ENCODE measurements at places on chromosomes 2 and 18.

- no peak for DNase-seq
These were observed 46.8 kb upstream of the TRIM43B start for GRCh38 chr2:95531254-95531771.

DNA sequence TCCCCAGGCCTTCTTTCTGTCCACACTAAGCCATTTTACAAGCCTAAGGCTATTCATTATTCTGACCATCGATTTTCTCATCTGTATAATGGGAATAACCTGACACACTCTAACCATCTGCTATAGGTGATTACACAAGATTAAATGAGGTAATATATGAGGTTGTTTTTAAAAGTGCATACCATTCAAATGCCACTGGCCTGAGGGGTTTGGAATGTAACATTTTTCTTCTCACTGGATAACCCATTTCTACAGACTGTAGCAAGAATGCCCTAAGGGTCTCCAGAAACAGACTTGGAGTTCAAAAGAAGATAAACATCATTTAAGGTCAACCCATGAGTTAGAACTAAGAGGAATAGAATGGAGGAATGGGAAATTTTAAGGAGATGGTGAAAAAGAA lies 111.7 kb upstream of the SETBP1 start:
- no peak for DNase-seq

DNA sequence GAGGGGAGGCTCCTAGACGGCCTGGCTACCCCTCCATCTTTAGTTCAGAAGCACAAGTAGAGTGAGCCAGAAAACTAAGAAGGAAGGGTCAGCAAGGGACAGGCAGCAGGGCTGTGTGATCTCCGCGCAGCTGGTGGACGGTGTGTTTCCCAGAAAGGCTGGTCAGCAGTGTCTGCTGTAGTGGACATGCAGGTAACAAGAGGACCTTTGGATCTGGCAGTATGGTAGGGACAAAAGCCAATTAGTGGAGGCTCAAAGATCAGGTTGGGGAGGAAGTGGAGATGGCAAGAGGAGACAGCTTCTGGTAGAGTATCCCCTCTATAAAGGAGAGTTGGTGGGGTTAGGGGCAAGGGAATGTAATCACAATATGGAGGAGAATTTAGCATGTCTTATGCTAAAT lies 95.1 kb downstream of the NCK2 start:
- DNase-seq, result no peak

DNA sequence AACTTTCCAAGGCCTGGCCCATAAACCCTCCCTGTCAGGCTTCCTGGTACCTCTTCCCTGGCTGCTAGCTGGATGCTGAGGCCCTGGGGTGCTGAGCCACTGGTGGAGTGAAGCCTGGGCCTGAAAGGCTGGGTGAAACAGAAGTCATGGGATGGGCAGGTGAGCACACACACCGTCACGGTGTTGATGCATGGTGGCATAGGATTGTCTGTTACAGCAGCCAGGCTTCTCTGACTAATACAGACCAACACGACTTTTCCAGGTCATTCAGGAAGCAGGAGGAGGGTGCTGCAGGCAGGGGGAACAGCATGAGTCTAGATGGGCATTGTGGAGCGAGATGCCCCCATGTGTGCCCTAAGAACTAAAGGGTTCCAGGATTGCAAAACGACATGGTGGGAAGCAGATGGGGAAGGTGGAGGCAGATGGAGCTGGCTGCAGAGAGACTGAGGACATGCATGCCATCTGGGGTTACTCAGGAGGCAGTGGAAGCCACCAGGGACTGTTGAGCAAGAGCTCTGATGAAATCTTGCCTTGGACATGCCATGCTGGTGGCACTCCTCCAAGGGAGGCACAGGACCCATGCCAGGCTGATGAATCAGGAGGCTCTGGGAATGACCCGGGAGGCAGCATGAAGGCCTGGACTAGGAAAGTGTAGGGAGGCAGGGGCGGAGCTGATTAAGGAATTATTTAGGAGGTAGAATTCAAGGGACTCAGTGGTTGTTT lies 480.9 kb downstream of the TSN start:
- DNase-seq, result no peak

DNA sequence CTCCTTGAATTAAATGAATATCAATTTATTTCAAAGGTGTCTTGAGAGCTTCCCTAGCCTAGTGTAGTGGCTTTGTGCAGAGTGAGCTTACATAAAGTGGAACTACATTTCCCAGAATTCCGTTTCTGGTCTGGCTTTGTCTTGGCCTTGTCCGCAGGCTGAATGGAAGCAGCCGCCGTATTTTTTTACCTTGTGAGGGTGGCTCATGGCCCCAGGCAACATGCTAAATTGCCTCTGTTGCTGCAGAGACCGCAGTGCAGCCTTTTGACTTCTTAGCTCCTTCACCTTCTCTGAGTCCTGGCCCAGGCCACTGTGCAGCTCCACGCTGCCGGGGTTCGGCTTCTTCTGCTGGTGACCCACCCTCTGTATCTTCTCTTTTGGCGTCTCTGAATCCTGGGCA lies 114.8 kb upstream of the SLC38A11 start:
- DNase-seq, result no peak

DNA sequence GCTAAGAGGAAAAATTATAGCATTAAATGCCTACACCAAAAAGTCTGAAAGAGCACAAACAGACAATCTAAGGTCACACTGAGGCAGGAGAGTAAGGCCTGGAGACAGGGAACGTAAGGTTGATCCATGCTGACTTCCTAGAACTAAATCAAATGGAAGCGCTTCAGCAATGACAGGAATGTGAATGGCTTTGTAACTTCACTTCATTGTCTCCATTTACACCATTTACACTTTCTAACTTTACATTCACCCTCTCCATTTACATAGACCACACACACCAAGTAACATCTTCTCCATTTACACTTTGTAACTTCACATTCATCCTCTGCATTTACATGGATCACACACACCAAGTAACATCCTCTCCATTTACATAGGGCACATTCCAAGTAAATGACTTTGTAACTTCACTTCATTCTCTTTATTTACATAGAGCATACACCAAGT lies 103.1 kb upstream of the SPATS2L start:
- DNase-seq, result no peak

DNA sequence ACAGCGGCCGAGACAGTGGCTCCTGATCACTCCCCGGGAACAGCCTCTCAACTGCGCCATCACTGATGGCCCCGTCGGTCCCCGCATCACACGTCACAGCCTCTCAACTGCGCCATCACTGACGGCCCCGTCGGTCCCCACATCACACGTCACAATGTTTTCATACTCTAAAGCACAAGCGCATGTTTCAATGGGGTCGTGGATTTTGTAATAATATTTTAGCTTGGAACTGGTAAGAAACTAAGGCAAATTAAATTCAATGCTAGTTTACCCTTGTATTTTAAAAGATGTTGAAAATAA lies 44.2 kb upstream of the CTDP1 start:
- DNase-seq, result no peak

GRCh38 chr2:10006236-10007161 lies 36.9 kb upstream of the KLF11 start:
- DNase-seq, result no peak

DNA sequence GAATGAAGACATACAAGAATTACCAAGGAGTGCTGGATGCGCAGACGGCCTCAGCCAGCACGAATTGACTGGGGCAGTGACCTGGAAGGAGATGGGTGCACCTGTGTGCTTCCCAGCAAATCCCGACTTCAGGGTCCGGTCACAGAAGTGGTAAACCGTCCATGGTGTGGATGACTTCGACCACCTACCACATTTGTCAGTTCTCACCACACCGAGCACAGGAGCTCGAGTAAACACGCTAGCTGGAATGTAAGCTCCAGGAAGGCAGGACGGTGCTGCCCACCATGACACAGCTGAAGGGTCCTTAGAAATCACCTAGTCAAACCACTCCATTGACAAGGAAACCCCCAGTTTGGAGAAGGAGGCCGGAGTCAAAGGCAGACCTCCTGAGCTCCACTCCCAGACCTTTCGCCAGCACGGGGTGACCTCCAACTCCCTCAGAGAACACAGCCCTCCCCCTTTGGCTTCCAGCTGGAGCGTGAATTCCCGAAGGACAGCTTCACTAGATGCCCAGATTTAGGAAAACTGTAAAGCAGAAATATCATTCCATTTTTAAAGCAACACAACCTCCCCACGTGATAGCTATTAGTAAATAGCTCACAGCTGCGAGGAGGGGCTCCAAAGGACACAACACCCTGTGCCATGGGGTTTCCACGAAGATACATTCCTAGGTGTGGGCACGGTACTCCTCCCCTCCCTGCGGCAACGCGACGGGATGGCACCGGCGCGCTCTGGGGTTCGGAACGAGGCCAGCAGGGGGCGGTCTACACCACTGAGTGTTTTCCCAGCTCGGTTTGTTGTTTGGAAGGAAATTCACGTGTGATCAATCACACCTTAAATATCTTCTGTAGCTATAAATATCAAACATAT lies 34.1 kb upstream of the GNAL start:
- DNase-seq, result no peak

DNA sequence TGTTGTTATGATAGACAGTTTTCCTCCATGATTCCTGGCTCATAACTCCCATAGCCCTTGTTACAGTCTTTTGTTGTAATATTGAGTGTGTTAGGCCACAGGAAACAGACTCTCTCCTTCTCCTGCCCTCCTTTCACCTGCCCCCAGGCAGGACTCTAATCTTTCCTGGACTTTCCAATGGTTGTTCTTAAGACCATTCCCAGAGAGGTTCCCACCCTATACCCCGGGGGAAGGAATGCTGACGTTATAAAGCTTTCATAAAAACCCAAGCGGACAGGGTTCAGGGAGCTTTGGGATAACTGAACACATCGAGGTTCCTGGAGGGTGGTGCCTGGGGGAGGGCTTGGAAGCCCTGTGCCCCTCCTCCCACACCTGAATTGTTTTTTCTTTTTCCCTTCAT lies 2.8 kb upstream of the EFR3B start:
- no peak for DNase-seq

GRCh38 chr2:48356701-48357325 lies 173.1 kb upstream of the STON1 start:
- peak; percentile 20 for DNase-seq
